ENCODE measurements at places on chromosomes 3 and 15. TPM values are rescaled to one million over a fixed set of nuclear protein-coding genes. Genes with fewer than 3 reads are reported as not detected.

The PTX3 gene
- total RNA-seq, result 16.9 TPM

- no peak for DNase-seq
Measured at GRCh38 chr3:52696830-52697631, 8.6 kb downstream of the GLT8D1 start.

DNA sequence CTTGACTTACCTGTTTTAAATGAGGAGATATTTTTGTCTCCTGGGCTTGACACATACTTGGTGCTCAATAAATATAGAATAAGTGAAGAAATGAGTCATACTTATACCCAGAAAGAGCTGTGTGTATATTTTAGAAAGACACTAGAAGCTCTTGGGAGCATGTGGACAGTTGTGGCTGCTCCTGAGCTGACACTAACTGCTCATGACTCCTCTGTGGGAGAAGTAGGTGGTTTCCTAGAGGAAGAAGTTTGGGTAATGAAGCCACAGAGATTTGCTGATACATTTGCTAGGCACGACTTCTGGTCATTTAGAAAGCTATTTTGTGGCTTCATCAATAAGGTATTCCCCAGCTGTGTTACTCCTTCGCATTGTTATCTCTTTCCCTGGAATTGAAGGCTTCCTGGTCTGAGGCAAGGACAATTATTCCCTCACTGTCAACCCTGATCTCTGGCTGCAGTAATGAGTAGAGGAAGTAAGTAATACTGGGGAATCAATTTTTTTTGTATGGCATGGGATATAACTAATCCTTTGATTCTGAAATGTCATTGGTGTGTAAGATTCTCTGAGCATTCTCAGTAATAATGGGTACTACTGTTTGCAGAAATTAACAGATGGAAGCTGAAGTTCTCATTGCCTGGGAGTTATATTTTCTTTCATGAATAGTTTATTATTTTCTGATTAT, 79.6 kb upstream of the DCBLD2 start:
- DNase-seq, result peak; percentile 72

GRCh38 chr3:49607796-49608195, 53.5 kb downstream of the BSN start:
- no peak for DNase-seq
